Caco-2 (cell line): ENCODE measurements at places on chromosomes 13 and 19. TPM values are rescaled to one million over a fixed set of nuclear protein-coding genes. Genes with fewer than 3 reads are reported as not detected.

WASF3 gene
- total RNA-seq = not detected in 2 replicates

KIR2DL4 gene
- not detected in 2 replicates for total RNA-seq

FCGBP gene
- 0.16 and 0.26 TPM in 2 replicates for total RNA-seq

SLC10A2 gene
- not detected in 2 replicates for total RNA-seq

C2CD4C gene
- total RNA-seq = 0.16 and 0.43 TPM in 2 replicates

FXYD1 gene
- total RNA-seq = not detected in 2 replicates

ZNF20 gene
- total RNA-seq = 5.8 TPM in 2 replicates

NKPD1 gene
- 2.4 and 2.9 TPM in 2 replicates for total RNA-seq

GPR12 gene
- total RNA-seq = not detected in 2 replicates

SLC6A16 gene
- total RNA-seq = 0.56 and 0.84 TPM in 2 replicates

- no peak overlapping the region for H3K4me3 ChIP-seq
- H3K36me3 ChIP-seq = no peaks in the 10 kb centered on the region
- no peak overlapping the region for H3K27ac ChIP-seq
- H3K27me3 ChIP-seq = no peaks in the 10 kb centered on the region
- H3K4me1 ChIP-seq = no peaks in the 10 kb centered on the region
- DNase-seq = no peak
Observed at GRCh38 chr19:4506449-4507149, 11.7 kb downstream of the PLIN4 start.

DNA sequence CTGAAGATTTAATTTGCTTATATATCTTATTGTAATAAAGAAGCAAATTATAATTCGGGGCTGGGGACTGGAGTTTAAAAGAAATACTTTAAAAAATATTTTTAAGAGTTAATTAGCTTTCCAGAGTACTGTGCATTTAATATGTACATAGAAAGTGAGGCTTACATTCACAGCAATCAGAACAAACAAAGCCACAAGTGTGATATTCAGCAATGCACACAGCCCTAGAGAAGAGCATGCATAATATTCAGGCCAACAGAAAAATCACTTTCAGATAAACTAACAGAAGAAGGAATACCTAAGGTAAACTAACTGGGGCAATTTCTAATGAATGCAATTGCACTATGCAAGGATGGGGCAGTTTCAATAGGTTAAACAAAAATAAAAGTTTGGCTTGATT is 241.8 kb downstream of the GPC6 start:
- H3K4me1 ChIP-seq = no peaks in the 10 kb centered on the region
- H3K4me3 ChIP-seq = no peak overlapping the region
- H3K27me3 ChIP-seq = no peaks in the 10 kb centered on the region
- H3K36me3 ChIP-seq = no peaks in the 10 kb centered on the region
- no peak for DNase-seq
- no peak overlapping the region for H3K27ac ChIP-seq

DNA sequence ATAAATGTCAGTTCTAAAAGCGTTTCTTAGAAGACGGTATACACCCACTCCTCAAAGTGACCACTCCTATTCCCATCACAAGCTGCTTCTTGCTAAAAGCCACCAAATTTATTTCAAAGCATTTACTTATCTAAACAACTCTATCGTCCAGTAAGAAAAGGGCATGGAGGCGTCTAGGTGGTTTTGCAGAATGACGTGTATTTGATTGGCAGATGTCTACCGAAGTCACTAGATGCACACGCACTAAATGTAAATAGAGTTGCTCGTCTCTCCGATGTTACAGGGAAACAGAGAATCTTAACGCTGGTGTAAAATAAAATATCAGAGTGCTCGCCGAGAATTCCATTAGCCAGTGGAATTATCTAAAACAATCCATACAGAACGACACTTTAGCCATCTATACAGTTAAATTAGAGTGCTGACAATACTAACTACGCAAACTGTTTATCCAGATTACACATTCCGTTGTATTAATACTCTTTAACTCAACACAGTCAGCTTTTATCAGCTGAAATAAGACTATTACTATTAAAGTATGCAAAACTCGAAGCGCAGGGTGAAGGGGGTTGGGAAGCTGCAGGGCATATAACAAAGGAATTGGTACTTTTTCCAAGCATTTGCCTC is 1.9 kb downstream of the KLF12 start:
- no peaks in the 10 kb centered on the region for H3K27me3 ChIP-seq
- H3K4me3 ChIP-seq = peak overlapping the region; percentile 94

DNA sequence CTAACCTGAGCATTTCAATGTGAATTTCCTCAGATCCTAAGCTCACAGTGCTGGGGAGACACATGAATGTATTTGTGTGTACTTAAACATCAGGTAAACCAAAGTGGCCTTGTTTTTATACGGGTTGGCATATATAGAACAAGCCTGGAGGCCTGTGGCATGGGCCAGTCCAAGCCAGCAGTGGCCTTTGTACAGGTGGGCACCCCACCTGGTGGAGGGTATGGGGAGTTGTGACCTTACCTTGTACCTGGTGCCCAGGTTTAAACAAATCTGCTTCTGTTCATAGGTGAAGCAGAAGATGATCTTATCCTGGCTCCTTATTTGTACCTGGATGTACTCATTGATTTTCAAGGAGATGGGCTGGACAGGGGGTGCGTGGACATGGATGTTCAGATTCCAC is 71.0 kb downstream of the ERICH6B start:
- H3K27ac ChIP-seq = no peak overlapping the region
- no peaks in the 10 kb centered on the region for H3K36me3 ChIP-seq
- peaks cover 10% of the 10 kb centered on the region for H3K4me1 ChIP-seq
- no peak for DNase-seq

DNA sequence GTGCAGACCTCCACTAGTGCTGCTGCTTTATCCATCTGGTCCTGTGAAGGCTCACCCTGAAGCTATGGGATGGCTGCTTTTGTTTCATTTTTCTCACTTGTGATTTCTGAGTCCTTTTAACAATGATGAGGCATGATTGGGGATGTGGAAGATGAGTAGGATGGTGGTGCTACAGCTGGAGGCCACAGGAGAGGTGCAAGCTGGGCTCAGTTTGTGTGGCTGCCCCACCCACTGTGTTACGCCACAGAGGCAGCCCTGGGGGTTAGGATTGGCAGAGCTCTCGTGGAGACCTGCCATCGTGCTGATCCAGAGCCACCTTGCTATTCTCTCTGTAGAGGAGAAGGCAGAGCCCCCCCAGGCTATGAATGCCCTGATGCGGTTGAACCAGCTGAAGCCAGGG is 19.6 kb upstream of the QTRT1 start:
- no peaks in the 10 kb centered on the region for H3K4me1 ChIP-seq
- H3K27me3 ChIP-seq = no peaks in the 10 kb centered on the region
- peaks cover 17% of the 10 kb centered on the region for H3K36me3 ChIP-seq
- no peak overlapping the region for H3K27ac ChIP-seq
- no peak for DNase-seq

DNA sequence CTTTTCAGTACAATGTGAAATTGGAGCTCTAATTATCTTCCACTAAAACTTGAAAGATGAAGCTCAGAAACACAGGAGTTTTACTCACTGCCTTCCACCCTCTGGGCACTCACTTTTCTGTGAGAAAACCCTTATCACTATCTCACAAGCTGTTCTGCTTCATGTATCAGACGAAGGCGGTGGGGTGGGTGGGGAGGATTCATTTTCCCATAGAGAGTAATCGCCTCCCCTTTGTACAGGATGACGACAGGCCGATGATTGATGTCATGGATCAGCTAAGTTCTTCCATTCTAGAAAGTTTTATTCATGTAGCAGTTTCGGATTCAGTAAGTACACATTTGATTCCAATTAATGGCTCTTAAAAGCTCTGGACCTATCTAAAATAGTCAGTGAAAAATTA is 139.9 kb downstream of the ZAR1L start:
- peaks cover 34% of the 10 kb centered on the region for H3K4me1 ChIP-seq
- H3K27ac ChIP-seq = no peak overlapping the region
- no peaks in the 10 kb centered on the region for H3K36me3 ChIP-seq
- no peak for DNase-seq
- H3K4me3 ChIP-seq = no peak overlapping the region
- no peaks in the 10 kb centered on the region for H3K27me3 ChIP-seq

GRCh38 chr13:77430377-77430951 is 103.6 kb upstream of the MYCBP2 start:
- H3K4me1 ChIP-seq = no peaks in the 10 kb centered on the region
- H3K27me3 ChIP-seq = no peaks in the 10 kb centered on the region
- H3K27ac ChIP-seq = no peak overlapping the region
- DNase-seq = no peak
- no peak overlapping the region for H3K4me3 ChIP-seq

- no peak for DNase-seq
- no peak overlapping the region for H3K27ac ChIP-seq
- no peaks in the 10 kb centered on the region for H3K4me1 ChIP-seq
- H3K4me3 ChIP-seq = no peak overlapping the region
- no peaks in the 10 kb centered on the region for H3K27me3 ChIP-seq
- H3K36me3 ChIP-seq = peaks cover 2% of the 10 kb centered on the region; the same call in 1 of the 2 replicates
Observed at GRCh38 chr19:49133621-49134454, 14.5 kb downstream of the PPFIA3 start.

GRCh38 chr13:100608906-100609305 is 20.3 kb upstream of the GGACT start:
- no peak for DNase-seq
- H3K4me3 ChIP-seq = no peak overlapping the region
- H3K36me3 ChIP-seq = no peaks in the 10 kb centered on the region; the same call in 1 of the 2 replicates
- H3K27me3 ChIP-seq = no peaks in the 10 kb centered on the region
- H3K4me1 ChIP-seq = no peaks in the 10 kb centered on the region
- H3K27ac ChIP-seq = no peak overlapping the region

DNA sequence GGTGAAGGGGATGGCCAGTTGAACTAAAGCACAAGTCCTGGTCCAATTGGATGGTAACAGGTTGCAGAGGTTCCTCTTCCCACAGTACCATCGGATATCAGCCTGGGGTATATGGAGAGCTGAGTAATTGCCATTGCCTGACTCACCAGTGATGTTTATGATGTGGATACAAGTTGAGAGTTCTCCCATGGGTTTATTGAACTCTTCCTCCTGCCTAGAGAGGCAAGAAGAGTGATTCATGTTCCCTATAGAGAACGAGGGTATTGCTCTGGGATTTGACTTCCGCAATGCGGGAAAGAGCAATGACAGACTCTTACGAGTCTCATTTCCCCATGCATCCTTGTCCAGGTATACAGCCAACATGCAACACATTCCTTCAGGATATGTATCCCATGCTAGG is 111.3 kb upstream of the PCDH9 start:
- peaks cover 11% of the 10 kb centered on the region for H3K4me1 ChIP-seq
- H3K27ac ChIP-seq = no peak overlapping the region
- H3K36me3 ChIP-seq = no peaks in the 10 kb centered on the region
- no peak for DNase-seq
- no peaks in the 10 kb centered on the region for H3K27me3 ChIP-seq

- peak; percentile 81 for DNase-seq
- no peaks in the 10 kb centered on the region for H3K27me3 ChIP-seq
- no peak overlapping the region for H3K4me3 ChIP-seq
- no peaks in the 10 kb centered on the region for H3K36me3 ChIP-seq
Observed at GRCh38 chr13:98839856-98840769, 87.6 kb upstream of the SLC15A1 start.

GRCh38 chr13:113621046-113621445 is 36.5 kb downstream of the TFDP1 start:
- DNase-seq = no peak
- peaks cover 2% of the 10 kb centered on the region for H3K36me3 ChIP-seq
- no peak overlapping the region for H3K4me3 ChIP-seq
- no peaks in the 10 kb centered on the region for H3K4me1 ChIP-seq
- H3K27me3 ChIP-seq = no peaks in the 10 kb centered on the region
- H3K27ac ChIP-seq = no peak overlapping the region

- H3K4me1 ChIP-seq = no peaks in the 10 kb centered on the region
- no peak overlapping the region for H3K27ac ChIP-seq
- no peaks in the 10 kb centered on the region for H3K36me3 ChIP-seq
- H3K4me3 ChIP-seq = no peak overlapping the region
Observed at GRCh38 chr19:32750441-32751055, 31.0 kb downstream of the TDRD12 start.

DNA sequence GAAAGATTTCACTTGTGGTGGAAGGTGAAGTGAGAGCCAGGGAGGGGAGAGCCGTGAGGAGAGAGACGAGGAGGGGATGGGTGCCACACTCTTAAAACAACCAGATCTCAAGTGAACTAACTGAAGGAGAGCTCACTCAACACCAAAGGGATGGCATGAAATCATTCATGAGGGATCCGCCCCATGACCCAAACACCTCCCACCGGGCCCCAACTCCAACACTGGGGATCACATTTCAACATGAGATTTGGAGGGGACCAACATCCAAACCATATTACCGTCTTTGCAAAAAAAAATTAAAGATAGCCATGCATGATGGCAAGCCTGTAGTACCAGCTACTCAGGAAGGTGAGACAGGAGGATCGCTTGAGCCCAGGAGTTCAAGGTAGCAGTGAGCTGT is 34.9 kb upstream of the POP4 start:
- no peak overlapping the region for H3K4me3 ChIP-seq
- H3K27me3 ChIP-seq = no peaks in the 10 kb centered on the region
- H3K36me3 ChIP-seq = no peaks in the 10 kb centered on the region
- H3K4me1 ChIP-seq = no peaks in the 10 kb centered on the region
- no peak for DNase-seq
- H3K27ac ChIP-seq = no peak overlapping the region

DNA sequence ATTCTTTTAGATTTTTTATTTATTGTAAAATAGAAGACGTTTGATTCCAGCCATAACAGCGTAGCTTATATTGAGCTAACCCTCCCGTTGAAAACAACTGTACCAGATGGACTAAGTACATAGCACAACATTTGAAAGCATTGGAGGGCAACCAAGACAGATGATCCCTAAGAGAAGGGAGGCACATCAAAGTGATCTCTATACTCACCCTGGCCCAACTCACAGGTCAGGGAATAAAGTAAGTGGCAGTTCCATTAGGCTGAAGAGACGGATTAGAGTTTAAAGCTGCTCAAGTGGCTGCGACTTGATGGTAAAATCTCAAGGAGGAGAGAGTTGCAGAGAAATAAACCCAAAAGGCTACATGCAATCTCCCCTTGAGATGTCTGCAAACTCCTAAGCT is 65.1 kb upstream of the ITM2B start:
- H3K27ac ChIP-seq = no peak overlapping the region
- H3K4me1 ChIP-seq = no peaks in the 10 kb centered on the region
- no peaks in the 10 kb centered on the region for H3K36me3 ChIP-seq
- no peak for DNase-seq
- no peaks in the 10 kb centered on the region for H3K27me3 ChIP-seq

- H3K27ac ChIP-seq = peak overlapping the region; percentile 84
- H3K4me1 ChIP-seq = peaks cover 76% of the 10 kb centered on the region
- peak; percentile 35 for DNase-seq
- H3K4me3 ChIP-seq = no peak overlapping the region
- H3K36me3 ChIP-seq = peaks cover 5% of the 10 kb centered on the region; the same call in 1 of the 2 replicates
Observed at GRCh38 chr13:41613471-41613870, 156.1 kb downstream of the RGCC start.

DNA sequence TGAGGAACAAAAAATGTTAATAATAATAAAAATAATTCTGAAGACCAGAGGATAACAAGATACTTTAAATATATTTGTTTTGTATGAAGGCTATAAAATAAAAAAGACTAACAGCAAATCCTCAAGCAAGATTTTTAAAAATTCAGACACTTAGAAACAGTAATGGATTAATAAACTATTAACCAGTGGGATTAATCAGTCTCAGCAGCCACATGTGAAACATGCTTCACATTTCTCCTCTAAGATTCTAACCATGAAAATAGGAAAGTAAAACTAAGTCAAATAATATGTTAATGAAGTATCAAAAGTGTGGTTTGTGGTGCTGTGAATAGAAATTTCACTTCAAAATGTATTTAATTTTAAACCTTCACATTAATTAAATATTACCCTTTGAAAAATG is 57.4 kb downstream of the KCNRG start:
- no peak for DNase-seq
- H3K36me3 ChIP-seq = no peaks in the 10 kb centered on the region
- no peak overlapping the region for H3K27ac ChIP-seq
- peaks cover 9% of the 10 kb centered on the region for H3K4me1 ChIP-seq
- H3K27me3 ChIP-seq = no peaks in the 10 kb centered on the region
